Activated T-cell treated with anti-CD3 and anti-CD28 coated beads for 48 hours (primary cell): ENCODE measurements at places on chromosomes 1 and 21.

DNA sequence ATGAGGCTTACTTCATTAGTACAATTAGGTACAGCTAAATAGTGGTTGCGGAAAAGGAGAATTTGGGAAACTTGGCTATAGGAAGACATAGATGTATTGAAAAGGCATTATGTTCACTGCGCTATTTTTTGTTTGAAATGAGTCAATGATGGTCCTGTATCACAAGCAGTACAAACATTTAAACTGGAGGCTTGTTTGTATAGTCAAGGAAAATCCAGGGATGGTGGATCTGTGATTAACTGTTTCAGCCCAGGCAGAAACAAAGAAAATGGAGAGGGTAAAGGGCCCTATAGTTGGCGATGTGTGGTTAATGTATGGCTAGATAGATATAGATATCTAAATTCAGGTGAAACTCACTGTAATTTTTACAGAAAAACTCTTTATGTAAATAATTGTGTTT lies 79.9 kb downstream of the CLIC4 start:
- no peak for DNase-seq

GRCh38 chr1:7253988-7254587 lies 468.8 kb downstream of the CAMTA1 start:
- DNase-seq: no peak

DNA sequence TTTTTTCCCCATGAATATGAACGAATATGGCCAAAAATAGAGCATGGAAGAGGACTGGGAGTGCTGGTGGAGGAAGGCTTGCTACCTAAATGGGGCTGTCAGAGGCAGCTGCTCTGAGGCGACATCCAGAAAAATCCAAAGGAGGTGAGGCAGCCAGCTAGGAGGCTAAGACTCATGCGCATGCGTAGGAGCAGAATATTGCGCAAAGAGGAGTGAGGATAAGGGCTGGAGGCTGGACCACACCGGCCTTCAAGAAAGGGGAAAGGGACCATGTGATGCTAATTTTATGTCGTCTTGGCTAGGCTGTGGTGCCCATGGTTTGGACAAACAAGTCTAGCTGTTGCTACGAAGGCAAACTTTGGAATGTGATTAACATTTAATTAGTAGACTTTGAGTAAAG lies 30.5 kb downstream of the HEYL start:
- no peak for DNase-seq

DNA sequence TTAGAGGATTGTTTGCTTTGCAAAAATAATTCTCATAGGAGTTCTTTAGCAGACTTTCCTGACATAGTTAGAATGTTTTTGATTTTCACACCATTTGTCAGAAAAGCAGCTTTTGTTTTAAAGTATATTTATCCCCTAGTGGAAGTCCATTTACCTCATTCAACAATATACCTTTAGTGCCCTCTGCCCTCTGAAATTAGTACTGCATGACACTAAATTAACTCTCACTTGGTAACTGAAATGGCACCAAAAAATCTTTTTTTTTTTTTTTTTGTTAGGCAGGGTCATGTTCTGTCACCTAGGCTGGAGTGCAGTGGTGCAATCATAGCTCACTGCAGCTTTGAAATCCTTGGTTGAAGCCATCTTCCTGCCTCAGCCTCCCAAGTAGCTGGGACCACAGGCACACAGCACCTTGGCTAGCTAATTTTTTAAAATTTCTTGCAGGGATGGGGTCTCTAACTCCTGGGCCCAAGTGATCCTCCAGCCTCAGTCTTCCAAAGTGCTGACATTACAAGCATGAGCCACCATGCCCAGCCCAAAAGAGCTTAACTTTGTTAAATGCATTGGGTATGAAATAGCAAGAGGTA lies 13.6 kb downstream of the LRRC42 start:
- no peak for DNase-seq

DNA sequence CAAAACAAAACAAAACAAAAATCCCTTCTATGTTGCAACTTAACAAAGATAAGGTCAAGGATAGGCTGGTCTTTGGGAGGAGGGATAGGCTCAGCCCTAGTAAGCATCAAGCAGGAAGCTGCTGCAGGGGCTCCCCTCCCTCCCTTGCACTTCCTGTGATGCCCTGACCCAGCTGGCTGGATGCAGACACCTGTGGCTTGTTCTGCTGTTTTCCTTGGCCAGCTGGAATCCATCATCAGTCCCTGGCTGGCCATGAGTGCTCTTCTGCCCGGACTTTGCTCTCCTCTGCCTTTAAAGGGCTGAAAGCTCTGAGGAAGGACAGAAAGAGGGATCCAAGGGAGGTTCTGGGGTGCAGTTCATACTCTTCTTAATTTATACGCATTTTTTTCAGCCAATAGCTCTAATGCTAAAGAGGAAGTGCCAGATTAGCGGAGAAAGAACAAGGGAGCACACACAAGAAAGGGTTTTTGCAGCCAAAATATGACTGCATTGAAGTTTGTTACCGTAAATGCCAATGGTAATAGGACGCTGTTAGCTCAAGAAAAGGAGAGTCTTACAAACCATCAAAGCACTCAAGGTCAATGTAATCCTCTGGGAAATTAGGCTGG lies 19.9 kb upstream of the UBE2U start:
- no peak for DNase-seq

DNA sequence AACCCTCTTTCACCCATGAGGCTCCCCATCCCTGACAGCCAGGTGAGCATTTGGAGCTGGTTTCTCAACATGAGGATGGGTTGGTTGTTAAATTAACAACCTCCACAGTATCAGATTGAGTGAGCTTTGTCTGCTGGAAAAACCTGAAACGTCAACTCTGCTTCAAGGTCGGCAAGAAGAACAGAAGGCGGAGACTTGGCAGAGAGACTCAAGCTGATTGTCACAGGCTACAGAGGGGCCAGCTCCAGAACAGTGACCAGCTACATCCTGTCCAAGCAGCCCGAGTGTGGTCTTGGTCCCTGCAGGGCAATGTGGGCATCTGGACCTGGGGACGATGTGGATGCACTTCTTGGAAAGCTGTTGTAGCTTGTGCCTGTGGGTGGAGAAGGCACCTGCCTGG lies 36.6 kb upstream of the TMEM51 start:
- DNase-seq: no peak

GRCh38 chr1:108534759-108535158 lies 25.1 kb upstream of the EEIG2 start:
- no peak for DNase-seq

- DNase-seq: no peak
Observed at GRCh38 chr1:244214009-244214967, 163.2 kb downstream of the ZBTB18 start.

DNA sequence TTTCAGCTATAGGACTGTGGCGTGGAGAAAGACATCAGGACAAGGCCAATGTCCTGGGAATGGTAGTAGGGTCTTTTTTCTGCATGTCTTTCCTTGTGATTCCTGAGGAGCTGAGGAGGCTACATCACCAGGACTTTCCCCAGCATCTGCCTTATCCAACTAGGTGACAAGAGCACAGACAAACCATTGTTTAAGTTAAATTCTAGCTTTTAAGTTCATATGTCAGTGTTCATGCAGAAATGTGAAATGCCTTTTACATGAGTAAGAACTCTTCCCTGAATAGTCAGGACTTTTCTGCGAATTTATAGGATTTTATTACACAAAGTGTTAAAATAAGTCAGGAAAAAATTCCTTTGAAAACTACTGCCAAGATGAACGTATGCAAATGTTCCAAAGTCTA lies 154.2 kb downstream of the PTGER3 start:
- no peak for DNase-seq

DNA sequence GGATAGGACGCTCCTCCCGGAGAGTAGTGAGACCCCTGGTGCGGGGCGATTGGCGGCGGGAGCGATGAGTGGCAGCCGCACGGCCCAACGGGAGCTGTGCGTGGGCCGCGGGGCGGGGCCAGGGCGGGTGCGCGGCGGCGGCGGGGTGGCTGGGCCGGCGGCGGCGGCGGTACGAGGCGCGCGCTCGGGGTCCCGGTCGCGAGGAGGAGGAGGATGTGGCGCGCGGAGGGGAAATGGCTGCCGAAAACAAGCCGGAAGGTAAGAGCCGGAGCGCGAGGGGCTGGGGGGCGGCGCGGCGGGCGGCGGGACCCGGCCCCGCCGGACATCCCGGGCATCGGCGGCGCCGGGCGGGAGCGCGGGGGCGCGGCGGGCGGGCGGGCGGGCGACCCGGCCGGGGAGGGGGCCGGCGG lies at the start of gene CAMTA1:
TSS of gene CAMTA1 (plus strand) at position 137 of the 410 bp plus-strand sequence. CDS start at position 214, 77 bp downstream.
- DNase-seq: no peak

DNA sequence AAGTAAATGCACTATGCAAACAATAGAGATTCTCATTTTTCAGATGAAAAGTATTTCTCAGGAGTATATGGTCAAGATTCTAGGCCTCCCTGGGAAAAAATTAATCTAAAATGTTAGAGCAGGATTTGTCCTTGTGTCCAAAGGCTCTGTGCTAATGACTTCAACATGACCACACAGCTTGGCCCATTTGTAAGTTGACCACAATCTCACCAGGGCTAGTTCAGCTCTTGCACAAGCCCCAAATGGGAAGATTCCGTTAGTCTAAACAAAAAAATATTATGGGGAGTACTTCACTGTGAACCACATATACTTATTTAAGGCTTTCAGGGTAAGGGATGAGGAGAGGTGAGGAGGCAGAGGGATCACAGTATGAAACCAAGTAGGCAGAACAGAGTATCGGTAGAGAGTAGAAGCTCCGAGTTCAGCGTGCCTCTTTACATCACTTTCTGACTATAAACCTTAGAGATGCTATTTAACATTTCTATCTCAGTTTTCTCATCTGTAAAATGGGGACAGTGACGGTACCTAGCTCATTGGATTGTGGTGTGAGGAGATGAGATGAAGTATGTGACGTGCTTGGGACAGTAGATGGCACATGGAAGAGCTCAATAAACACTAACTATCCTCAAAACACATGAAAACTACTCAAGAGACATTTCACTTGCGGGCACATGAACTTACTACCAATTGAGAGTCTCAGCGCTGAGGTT lies 37.8 kb upstream of the CTTNBP2NL start:
- DNase-seq: no peak

DNA sequence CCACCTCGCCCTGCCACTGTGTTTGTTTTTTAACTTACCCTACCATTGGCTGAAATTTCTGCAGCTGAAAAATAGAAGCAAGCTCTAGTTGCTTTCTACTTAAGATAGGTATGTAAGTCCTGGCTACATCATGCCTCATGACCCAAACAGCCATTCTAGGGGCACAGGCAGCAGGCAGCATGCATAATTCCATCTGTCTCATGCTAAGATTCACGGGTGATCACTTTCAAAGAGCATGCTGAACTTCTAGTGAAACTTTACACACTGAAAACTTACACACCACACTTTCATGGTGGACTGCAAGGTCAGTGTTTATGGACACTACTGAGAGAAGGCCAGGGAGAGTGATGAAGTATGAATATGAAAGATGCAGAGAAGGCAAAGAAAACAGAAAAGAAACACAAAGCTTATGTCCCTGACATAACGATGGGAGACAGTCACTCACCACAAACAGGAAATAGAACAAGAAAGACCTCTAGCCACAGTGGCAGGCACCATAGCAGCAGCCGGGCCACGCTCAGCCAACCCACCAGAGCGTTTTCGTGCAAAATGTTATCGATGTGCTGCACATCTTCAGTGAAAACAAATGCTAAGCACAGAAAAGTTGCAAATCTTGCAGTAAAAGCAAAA lies 102.3 kb upstream of the TIAM1 start:
- DNase-seq: peak; percentile 5

DNA sequence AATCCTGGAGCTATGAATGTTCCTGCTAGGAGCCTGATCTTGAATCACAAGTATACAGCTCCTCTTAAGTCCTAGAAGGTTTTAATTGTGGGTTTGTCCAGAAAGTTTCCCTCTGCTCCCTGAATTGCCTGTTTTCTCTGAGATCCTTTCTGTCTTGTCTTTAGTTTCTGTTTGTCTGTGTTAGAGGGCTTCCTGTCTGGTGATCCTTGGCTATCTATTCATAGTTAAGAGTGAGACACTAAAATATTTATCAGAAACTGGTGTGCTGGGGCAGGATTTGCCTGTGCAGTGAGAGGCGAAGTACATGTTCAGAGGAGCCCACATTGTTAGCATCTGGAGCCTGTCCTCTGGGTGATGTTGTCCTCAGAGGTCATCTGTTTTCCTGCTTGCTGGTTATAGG lies 45.4 kb downstream of the ETS2 start:
- DNase-seq: no peak

GRCh38 chr1:158169105-158169504 lies 11.6 kb upstream of the CD1D start:
- no peak for DNase-seq

DNA sequence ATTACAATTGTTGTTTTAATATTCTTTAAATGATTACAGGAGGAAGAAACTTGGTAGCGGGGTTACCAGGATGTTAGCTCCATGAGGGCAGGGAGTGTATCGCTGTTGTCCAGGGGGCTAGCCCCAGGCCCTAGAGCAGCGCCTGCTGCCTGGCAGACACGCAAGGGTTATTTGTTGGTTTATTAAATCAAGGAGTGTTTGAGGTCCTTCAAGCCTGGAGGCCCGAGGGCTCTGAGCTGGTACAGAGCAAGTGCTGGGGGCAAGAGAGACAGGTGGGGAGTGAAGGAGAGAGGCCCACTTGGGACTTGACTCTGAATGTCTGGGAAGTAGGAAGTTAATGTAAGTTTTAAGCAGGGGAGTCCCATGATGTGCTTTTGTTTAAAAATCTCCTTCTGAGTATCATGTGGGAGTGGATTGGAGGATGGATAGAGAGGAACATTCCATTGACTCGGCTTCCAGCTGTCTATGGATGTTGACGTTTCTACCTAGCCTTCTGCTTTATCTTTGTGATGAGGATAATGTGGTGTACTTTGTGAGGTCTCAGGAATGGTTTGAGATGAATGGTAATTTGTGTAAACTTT lies 8.7 kb downstream of the ITSN1 start:
- no peak for DNase-seq

GRCh38 chr1:96416701-96417444 lies 304.7 kb upstream of the PTBP2 start:
- no peak for DNase-seq

DNA sequence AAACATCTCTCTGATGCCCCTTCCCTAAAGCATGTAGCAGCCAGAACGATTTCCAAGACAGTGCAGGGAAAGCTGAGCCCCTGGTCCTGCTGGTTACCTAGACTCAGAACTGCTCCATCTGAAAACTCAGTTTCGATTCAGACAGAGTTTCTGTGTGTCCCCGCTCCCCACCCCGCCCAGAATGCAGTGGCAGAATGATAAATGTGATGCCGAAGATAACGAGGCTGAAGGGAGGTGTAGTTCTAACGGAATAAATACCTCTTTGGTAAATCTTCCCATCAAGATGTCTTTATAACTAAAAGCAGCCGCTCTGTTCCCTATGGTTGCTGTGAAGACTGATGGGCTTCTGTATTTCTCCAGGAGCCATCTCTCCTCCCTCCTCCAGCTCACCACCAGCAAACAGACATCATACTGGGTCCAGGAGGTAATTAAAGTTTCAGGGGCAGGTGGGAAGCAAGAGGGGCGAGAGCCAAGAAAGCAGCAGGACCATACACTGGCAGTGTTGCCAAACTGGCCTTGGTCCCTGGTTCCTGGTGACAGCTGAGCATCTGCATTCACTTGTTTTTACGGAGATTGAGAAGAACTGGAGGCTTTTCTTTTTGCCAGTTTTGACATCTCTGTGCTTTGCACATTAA lies 76.9 kb downstream of the DDX20 start:
- no peak for DNase-seq

GRCh38 chr1:201310986-201311355 lies 27.7 kb downstream of the PKP1 start:
- DNase-seq: no peak

GRCh38 chr1:207747627-207748492 lies 4.0 kb upstream of the CD46 start:
- no peak for DNase-seq

- no peak for DNase-seq
Observed at GRCh38 chr1:96366516-96366915, 355.1 kb upstream of the PTBP2 start.

GRCh38 chr1:37497832-37498231 lies 16.7 kb downstream of the MEAF6 start:
- DNase-seq: no peak

- DNase-seq: no peak
Observed at GRCh38 chr1:46611691-46612221, 4.9 kb downstream of the MOB3C start.
